Fibroblast of mammary gland (primary cell): ENCODE measurements at places on chromosomes 1 and 21.

DNA sequence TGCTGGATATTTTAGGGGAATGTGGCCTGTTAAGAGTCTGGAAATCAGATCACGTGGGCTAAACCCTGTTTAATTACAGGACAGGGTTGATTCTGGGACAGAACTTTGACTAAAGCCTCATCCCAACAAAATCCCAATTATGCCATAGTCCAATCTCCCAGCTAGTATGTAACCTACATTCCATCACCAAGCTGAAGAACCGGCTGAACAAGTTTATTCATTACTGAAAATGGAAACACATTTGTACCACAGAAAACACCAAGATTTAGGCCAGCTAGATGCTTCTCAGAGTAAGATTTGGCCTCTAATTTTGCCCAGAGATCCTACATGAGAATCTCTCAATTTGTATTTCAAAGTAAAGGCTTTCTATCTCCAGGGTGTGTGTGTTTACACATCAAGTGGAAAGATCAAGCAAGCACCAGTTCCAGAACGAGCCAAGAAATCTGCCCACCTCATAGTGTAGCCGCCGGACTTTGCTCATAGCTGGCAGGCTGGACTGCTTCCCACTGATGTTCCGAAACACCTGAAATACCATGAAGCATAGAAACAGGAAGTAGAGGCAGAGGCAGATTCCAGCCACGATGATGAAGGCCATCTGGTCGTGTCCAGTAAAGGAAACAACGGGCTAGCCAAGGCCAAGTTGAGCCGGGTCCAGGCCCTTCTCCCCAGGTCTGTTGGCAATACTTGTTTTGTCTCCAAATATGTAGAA, 86.8 kb downstream of the WLS start:
- DNase-seq: no peak

DNA sequence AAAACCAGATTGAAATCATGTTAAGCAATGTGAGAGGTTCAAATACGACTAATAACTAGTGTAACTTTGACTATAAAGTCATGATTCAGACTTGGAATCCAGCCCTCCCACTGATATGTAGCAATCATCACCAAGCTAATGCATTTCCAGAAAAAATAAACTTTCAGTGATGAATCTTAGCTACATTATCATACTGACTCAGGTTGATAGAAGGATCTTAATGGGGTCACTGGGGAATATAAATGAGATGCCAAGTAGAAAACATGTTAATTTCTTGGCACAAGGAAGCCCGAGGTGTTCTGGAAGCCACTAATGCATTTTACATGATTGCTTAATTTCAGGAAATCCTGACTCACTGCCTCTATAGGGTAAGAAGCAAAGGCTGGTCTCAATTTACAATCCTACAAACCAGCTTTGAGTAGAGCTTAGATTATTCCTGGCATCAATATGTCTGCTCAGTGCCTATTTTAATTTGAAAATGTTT, 67.7 kb downstream of the SELENOF start:
- peak; percentile 99 for DNase-seq

GRCh38 chr21:37370152-37371040, 3.8 kb downstream of the DYRK1A start:
- DNase-seq: peak; percentile 69

GRCh38 chr1:7940745-7941436, at the start of gene TNFRSF9:
TNFRSF9 (minus strand) TSS chr1:7940839; CDS start chr1:7939994, 845 bp downstream.
- peak; percentile 60 for DNase-seq

- DNase-seq: peak; percentile 64
These were observed 898 bp upstream of the TMEM200B start for GRCh38 chr1:29124366-29125236.

- DNase-seq: no peak
These were observed 53.6 kb upstream of the ADARB1 start for GRCh38 chr21:45020629-45021427.

DNA sequence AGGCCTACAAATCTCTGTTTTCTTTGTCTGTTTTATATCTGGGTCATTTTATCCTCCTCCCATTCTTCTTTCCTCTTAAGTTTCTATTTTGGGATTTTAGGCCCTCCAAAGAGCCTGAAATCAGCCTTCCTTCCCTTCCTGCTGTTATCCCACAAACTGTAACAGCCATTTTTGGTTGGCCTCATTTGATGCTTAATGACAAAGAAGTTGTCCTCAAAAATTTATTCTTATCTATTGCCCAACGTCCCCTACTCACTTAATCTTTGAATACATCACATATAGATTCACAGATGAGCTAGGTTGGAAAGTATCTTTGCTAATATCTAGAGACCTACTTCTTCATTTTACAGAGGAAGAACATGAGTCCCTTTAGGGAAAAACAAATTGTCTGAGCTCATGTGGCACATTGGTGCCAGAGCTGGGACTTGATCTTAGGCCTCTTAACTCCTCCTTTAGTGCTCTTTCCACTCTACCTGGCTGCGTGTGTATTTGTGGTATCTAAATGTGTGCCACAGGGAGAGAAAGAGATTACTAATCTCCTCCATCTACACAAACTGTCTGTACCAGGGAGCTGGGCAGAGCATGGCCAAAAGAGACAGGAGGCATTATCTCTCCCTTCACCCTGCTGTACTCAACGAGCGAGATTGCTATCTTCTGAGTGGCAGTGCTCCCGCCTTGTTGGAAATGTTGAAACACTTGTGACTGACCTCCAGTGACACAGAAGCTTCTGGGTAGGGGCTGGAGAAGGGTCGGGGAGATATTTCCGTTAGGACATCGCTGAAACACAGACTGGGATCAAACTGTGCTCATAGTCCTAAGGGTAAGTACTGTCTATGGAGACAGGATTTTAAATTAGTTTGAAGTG, 30.1 kb downstream of the RHEX start:
- DNase-seq: no peak
